Esophagus mucosa (tissue), 1 donor: ENCODE measurements at places on chromosomes 3 and 15.

DNA sequence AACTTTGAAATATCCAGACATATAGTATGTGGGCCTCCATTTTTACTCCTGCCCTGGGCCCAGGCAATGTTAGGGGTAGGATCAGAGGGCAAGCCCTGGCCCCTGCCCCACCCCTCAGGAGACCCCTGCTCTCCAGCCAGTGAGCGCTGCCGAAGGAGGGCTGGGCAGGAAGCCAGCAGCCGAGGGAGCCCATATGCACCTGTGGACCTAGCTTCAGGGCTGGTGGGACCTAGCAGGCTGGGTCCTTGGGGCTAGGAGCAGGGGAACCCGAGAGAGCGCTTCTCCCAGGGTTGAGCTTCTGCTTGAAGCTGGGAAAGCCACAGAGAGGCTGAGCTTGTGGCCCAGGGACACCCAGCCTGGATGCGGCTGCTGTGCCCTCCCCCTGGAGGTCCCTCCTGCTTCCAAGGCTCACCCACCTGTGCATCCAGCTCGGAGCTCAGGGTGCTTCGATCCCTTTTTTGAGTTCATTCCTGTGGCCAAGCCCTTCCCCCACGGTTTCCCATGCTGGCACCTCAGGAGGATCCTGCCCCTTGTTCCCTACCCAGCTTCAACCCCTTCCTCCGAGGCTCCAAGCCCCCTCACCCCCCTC is 21.0 kb upstream of the CYP11A1 start:
- ATAC-seq, result no peak

DNA sequence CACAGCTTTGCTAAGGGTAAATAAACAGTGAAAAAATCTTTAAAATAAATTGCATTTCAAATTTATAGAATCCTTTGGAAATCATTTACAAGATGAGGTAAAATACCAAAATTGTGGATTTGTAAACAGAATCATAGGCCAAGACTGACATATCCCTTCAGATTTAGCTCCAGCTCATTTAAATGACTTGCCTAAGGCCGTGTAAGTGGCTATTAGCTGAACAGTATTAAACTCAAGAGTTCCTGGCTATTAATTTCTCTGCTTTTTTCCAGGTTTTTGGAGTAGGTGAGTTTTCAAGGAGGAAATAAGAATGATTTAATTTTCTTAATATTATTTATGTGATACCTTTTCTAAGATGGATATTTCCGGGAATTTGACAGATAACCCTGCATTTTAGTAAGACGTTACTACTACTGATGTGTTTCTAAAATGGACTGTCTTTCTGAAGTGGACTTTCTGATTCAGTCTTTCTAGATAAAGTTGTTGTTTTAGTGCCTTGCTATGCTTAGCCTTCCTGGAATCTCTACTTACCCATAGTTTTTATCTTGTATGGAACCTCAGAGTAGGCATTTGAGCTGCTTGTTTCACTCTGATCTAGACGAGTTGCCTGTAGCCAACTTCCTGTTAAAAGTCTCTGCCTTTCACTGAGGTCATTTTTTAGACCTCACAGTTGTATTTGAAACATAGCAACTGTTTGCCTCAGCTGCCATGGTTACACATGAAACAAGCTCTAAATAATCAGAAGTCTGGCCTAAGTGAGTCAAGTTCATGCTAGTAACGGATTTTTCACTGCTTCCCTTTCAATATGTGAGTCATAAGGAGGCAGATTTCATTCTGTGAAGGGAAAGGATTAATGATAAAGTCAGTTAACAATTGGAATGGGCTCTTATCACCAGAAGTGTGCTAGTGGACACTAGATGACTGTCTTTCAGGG is 127.0 kb downstream of the KLHL25 start:
- ATAC-seq, result peak; percentile 89

DNA sequence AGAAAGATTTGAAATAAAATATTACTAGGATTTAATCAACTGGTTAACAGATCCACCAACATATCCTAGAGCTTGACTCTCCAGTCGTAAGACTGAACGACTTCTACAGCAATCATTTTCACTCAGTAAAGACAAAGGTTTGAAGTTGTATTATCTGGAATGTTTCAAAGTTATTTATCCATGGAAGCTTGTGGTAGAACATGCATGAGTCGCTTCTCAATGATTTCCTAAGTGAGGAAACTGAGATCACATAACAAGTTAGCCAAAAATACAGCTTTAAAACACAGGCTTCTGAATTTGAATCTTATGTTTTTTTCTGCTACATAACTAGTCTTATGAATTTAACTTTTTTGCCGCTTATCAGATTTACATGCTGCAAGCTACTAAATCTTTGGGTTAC is 241.8 kb downstream of the FOXP1 start:
- no peak for ATAC-seq

- ATAC-seq, result no peak
Measured at GRCh38 chr3:161406594-161407555, 35.6 kb upstream of the SPTSSB start.

DNA sequence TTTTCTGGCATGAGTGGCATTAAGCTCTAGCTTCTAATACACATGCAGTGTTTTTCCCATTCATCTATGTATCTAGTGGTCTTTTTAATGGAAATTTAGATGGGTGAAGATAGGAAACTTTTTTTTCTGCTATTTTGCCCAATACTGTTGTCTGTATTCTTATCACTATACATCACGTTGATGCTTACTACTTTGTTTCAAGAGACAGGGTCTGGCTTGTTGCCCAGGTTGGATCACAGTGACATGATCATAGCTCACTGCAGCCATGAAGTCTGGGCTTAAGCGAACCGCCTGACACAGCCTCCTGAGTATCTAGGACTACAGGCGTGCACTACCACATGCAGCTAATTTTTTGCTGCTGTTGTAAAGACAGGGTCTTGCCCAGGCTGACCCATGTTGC is 84.6 kb downstream of the PEAK1 start:
- no peak for ATAC-seq

- ATAC-seq, result no peak
Measured at GRCh38 chr15:77975332-77976094, 102.0 kb downstream of the TBC1D2B start.

GRCh38 chr15:72676838-72677237 is 9.1 kb downstream of the HIGD2B start:
- no peak for ATAC-seq

DNA sequence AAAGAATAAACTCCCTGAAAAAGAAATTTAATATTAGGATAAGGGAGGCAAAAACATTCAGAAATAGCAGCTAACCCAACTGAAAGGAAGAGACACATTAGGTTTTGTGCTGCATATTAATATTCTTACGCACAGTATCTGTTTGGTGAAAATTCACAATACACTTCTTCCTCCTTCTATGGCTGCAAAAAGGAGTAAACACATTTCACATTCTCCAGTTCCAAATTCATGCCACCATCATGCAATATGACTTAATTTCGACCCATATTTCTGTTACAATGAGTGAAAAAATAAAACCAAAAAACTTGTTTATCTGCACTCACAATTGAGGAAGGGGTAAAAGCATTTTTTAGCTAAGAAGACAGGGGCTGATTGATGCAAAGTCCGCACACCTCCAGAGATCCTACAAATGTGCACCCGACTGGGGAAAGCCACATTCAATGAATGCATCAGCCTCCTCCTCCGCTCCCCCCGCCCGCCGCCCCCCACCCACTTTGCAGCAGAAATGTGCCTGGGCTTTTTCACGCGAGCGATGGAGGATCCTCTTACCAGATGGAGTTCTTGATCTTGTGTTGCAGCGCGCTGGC is 1.0 kb downstream of the RFX7 start:
- no peak for ATAC-seq

GRCh38 chr3:172341482-172342059 is 106.7 kb downstream of the GHSR start:
- peak; percentile 74 for ATAC-seq

DNA sequence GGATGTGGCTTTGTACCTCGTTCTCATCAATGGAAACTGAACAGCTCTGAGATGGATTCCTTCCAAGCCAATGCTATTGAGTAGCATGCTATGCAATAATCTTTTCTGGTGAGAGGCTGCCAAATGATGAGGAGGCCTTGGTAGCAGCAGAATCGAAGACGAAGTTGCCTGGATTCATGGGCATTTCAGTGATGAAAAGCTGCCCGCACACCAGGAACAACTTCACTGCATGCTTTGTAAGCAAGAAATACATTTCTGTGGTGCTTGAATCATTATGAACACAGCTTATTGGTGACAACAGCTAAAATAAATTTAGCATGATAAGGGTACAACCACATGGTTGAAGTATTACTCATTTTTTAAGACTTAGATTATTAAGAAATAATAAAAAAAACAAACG is 246.8 kb upstream of the ROBO1 start:
- no peak for ATAC-seq

- ATAC-seq, result peak; percentile 50
Measured at GRCh38 chr15:67050062-67050461, 15.3 kb upstream of the SMAD3 start.

- peak; percentile 51 for ATAC-seq
Measured at GRCh38 chr3:141796081-141796888, 33.1 kb downstream of the GRK7 start.

- no peak for ATAC-seq
Measured at GRCh38 chr3:46985588-46985987, 6.1 kb downstream of the NBEAL2 start.

- no peak for ATAC-seq
Measured at GRCh38 chr3:25171118-25171807, 256.8 kb upstream of the RARB start.

- peak; percentile 20 for ATAC-seq
Measured at GRCh38 chr15:100394736-100395440, 53.1 kb upstream of the ADAMTS17 start.
